ENCODE measurements at places on chromosomes 3 and 15.

DNA sequence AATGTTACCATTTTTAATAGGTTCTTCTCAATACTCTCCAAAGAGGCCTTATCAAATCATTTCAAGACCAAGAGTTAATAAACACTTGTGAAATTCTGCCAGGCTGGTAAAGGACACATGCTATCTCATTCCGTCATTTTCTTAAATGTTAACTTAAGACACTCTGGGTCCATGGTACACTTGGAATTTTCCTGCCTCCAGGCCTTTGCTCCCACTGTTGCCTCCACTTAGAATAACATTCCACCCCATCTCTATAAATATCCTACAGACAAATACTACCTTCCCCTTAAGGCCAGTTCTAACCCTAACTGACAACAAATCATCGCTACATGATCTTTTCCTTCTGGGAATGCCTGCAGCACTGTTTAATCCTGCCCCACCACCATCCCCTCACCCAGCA lies 24.1 kb downstream of the MAGI1 start:
- DNase-seq, result no peak

DNA sequence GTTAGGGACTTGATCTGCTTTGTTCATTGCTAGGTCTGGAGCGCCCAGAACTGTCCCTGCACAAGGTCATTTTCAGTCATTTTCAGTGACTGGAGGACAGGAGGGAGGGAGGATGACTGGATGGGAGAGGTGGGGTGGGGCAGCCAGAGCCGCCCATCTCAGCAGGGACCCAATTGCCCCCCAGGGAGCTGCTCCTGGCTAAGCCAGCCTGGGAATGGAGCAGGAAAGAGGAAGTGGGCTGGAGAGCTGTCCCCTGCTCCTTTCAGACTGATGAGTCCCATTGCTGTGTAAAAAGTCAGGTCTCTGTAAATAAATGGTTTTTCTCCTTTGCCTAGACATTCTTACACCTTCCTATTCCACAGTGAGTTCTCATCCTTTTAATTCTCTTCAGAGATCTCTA lies 98.4 kb upstream of the RAD18 start:
- no peak for DNase-seq

DNA sequence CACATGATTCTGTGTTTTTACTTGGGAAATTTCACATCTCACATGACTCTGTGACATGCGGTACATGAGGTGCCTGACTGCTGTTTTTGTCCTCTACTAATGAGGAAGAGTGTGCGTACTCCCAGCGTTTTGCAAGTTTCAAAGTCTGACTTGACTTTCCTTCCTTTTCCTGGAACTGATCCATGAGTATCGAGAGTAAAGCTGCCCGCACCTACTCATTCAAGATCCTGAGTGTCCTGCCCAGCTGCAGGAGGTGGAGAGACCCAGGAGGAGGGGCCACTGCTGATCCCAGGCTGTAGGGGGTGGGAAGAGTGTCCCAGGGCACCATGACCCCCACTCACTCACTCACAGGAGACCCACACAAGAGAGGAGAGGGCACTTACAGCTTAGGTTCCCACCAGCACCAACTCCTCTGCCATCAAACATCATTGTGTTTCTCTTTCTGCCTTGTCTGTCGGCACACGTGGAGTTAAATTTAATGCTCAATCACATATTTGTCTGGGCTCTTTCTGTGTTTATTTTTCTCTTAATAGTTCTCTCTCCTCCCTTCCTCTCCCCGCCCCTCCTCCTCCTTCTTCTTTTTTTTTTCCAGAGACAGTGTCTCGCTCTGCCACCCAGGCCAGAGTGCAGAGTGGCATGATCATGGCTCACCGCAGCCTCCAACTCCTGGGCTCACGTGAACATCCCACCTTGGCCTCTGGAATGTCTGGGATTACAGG lies 1.4 kb downstream of the CCR5AS start:
- no peak for DNase-seq

DNA sequence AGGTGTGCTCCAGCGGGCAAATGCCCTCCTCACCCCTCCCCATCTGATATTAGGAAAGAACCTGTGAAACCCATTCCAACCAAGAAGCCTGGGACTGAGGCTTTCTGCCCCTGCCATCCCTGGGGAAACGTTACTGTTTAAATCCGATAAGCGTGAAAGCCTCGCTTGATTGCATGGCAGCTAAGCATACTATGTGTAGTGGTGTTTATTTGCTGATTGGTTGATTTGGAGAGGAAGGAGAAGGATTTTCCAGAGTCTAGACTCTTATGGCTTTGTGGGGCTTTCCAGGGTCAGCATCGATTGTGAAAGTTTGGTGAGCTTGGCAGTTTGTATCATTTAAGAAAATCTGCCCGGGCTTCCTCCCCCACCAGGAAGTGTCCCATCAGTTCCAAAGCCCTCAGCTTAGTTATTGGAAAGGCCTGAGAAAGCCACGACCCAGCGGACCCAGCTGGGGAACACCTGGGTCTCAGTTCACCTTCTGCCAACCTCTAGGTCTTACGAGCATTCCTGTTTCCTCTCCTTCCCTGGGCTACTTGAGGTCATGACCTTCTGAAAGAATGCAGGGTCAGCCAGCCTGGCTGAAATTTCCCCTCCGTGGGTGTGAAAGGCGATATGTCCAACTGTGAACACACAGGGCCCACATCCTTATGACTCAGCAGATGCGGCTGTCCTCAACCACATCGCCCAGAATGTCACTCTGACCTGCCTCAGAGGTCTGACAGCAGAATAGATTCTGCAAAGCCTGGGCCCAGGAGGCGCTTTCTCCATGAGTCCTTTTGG lies 62.8 kb upstream of the HERC1 start:
- DNase-seq, result peak; percentile 65

DNA sequence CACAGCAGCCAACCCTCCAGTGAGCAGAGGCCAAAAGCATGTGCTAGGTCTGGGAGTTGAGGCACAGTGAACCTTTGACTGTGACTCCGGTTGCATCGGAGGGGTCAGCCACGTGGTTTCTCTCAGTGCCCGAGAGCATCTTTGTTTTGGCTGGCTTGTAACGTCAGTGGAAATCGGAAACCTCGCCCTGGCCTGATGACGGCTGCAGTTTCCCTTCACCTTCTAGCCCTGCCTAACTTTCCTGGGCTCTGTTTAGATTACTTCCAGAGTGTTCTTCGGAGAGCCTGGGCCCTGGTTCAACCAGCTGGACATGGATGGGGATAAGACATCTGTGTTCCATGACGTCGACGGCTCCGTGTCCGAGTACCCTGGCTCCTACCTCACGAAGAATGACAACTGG lies 56.6 kb downstream of the MESD start:
- no peak for DNase-seq

GRCh38 chr15:79209116-79209515 lies 73.4 kb upstream of the ANKRD34C start:
- DNase-seq, result no peak

GRCh38 chr3:179416681-179417080 lies 34.6 kb downstream of the GNB4 start:
- DNase-seq, result no peak

DNA sequence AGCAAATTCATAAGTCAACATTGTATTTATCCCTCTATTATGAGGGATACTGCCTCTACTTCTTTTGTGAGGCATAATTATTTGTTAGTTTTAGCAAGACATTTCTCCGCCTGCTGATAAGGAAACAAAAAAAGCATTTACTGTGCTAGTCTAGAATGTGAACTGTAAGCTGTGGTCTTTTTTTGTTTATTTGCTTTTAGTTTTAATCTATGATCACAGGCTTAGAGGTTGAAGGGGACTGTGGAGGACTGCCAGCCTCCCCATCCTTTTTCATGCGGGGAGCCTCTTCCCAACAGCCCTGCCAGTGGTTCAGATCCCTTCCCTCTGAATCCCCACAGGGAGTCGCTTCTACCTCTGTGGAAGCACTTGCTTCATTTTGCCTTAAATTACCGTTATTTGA lies 331.0 kb upstream of the ROPN1 start:
- no peak for DNase-seq
